ENCODE measurements at places on chromosomes 7 and 10.

DNA sequence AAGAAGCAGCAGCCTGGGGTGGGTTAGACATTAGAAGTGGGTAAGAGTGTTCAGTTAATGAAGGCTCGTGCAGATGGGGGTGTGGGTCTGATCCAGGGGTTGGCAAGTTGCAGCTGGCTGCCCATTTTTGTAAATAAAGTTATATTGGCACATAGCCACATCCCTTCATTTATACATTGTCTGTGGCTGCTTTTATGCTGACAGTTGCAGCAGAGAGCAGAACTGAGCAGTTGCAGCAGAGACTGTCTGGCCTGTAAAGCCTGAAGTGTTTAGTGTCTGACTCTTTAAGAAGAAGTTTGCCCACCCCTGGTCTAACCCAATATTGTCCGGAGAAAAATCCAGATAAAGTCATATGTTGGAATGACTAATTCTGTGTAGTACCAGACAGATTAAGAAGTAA lies 38.1 kb downstream of the GLRX3 start:
- DNase-seq, result no peak

DNA sequence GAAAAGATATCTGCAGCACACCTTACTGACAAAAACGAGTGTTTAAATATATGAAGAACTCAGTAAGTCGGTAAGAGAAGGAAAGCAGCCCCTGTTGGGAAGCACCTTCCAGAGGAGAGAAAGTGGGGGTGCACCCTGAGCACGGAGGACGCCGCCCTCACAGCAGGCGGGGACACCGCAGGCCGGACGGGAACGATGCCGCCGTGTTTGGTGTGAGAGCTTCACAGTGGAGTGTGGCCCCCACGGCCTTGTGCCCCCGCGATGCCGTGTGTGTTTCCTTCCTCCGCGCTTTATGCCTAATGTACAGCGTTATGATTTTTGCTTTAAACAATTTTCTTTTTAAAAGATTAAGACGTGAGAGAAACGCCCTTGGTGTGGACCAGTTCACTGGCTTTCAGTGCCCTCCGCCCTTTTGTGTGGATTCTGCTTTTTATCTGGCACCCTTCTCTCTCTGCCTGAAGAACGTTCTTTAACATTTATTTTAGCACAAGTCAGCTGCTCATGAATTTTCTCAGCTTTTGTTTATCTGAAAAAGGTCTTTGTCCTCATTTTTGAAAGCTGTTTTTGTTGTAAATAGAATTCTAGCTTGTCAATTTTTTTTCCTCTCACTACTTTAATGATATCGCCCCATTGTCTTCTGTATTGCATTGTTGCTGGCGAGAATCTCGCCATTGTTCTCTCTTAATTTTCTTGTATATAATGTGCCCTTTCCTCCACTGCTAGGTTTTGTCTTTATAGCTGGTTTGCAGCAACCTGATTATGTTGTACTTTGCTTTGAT lies 110.7 kb downstream of the INPP5A start:
- DNase-seq, result no peak

DNA sequence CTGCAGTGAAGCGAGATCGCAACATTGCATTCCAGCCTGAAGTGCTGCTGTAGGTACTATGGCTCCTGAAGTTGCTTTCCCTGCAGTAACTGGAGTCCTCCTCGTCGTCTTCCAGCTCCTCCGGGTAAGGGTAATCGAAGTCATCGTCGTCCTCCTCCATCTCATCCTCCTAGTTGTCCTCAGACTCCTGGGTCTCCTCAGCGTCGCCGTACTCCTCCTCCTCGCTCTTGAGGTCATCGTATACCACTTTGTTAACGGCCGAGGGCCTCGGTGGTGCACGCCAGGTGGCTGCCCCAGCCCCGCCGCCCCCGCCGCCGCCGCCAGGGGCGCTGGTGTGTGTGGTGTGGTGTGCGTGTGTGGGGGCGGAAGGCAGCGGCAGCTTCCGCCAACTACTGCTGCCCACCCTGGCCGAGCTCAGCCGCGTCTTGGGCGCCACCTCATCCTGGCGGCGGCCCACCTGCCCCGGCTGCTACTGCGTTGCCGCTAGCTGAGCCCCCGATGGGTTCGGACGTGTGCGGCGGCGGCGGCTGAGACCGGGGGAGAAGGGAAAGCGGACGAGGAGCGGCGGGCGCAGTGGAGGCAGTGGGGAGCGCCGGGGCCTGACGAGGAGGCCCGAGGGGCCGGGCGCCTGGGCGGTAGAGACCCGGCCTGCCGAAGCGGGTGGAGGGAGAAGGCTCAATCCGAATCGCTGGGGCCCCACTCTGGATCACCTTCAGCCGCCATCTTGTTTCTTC lies 11.8 kb upstream of the ACBD5 start:
- no peak for DNase-seq

DNA sequence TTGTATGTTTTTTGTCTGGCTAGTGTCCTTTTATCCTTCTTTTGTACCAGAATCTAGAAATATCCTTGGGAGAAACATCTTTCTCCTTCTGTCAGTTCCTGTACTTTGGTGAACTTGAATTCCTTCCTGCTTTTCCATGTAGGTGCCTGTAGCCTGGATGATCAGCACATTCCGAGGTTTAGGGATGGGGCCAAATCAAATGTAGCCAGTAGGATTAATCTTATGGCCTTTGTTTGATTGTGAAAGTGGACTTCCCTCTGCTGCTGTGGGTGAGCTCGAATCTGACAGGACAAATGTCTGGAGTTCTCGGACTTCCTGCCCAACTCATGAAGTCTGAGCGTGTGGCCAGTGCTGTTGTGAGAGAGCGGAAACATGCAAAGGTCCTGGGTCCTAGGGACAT lies 33.2 kb upstream of the NAMPT start:
- DNase-seq, result no peak

GRCh38 chr10:78283069-78283682 lies 249.5 kb downstream of the RPS24 start:
- DNase-seq, result no peak

GRCh38 chr10:58954178-58954577 lies 222.3 kb upstream of the PHYHIPL start:
- DNase-seq, result no peak

DNA sequence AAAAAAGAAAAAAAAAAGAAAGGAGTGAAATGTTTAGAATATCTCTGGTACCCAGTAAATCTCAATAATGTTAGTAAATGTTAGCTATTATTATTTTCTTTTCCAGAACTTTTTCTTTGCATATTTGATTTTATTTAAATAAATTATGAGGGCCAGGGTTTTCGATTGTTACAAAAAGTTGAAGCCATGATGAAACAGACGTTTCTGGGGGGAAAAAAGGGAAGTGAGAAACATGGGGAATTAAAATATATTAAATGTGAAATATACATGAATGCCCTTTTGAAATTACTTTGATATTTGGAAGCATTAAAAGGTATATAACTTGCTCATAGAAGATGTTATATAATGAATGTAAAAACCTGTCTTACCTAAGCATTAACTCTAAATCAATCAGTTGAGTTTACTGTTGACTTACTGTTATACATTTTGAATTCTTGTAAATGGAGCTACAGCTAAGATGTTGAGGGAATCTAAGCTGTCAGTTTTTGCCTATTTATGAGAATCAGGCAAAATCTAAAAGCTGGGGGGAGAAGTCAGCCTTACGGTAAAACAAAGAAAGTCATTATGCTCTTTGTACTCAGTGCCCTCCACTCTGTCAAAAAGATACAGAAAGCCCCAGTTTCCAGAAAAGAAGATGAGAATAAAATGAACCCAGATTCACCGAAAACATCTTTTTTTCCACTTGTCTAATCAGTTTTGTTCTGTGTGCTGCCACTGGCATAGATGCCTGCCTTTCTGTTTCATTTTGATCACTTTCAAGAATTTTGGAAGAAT lies 30.0 kb upstream of the KDM7A start:
- DNase-seq, result no peak

GRCh38 chr10:11357439-11357838 lies 254.0 kb downstream of the USP6NL start:
- no peak for DNase-seq

GRCh38 chr7:151468217-151469018 lies 28.5 kb upstream of the CRYGN start:
- no peak for DNase-seq

DNA sequence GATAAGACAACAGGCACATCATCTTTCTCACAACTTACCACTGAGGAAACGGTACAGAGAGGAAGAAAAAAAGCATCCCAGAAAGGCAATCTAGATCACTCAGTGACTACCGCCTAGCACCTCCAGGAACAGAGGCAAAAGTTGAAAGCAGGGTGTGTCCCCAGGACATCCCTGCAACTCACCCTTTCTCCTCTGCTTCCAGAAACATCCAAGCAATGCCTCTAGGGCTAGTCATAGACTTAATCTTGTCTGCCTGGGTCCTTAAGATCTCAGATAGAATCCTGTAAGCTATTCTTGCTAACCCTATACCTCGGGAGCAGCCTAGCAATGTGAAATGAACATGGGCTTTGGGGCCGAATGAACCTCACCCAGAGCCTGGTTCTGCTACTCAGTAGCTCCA lies 18.8 kb upstream of the PDCD4 start:
- DNase-seq, result no peak

GRCh38 chr7:121503039-121503438 lies 106.9 kb upstream of the FAM3C start:
- DNase-seq, result no peak

DNA sequence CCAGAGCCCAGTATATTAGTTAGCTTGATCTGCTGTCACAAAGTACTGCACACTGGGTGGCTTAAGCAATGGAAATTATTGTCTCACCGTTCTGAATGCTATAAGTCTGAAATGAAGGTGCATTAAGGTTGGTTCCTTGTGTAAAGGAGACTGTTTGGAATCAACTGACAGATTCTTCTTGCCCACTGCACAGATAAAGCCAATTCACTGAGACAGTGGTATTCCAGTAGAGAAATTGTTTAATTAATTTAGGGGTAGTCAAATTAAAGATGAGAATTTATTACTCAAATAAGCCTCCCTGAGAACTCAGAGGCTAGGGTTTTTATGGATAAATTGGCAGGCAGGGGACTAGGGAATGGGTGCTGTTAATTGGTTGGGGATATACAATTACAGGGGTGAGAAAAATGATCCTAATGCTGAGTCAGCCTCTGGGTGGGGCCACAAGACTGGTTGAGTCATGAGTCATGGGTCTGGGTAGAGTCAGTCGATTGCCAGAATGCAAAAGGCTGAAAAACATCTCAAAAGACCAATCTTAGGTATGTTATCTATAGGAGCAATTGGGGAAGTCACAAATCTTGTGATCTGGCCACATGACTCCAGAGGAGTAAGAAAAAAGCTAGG lies 23.5 kb upstream of the SAMD9L start:
- DNase-seq, result no peak

GRCh38 chr10:110792476-110793125 lies 79.1 kb upstream of the PDCD4 start:
- DNase-seq, result no peak

GRCh38 chr7:2633538-2634266 lies 1.9 kb downstream of the TTYH3 start:
- no peak for DNase-seq

DNA sequence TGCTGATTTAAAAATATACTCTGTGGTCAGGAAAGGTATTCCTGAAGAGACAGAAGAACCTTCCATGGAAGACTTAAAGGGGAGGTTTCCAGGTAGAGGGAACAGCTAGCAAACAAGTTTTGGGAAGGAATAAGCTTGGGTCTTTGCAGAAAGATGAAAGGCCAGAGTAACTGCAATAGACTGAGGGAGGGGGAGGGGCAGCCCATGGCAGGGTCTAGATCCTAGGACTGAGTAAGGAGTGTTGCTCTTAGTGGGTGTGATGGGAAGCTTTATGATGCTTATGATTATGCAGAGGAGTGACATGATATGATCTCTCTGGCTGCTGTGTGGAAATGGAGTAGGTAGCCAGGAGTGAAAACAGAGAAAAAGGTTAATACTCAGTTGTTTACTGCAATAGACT lies 90.0 kb upstream of the FEZF1 start:
- DNase-seq, result no peak

DNA sequence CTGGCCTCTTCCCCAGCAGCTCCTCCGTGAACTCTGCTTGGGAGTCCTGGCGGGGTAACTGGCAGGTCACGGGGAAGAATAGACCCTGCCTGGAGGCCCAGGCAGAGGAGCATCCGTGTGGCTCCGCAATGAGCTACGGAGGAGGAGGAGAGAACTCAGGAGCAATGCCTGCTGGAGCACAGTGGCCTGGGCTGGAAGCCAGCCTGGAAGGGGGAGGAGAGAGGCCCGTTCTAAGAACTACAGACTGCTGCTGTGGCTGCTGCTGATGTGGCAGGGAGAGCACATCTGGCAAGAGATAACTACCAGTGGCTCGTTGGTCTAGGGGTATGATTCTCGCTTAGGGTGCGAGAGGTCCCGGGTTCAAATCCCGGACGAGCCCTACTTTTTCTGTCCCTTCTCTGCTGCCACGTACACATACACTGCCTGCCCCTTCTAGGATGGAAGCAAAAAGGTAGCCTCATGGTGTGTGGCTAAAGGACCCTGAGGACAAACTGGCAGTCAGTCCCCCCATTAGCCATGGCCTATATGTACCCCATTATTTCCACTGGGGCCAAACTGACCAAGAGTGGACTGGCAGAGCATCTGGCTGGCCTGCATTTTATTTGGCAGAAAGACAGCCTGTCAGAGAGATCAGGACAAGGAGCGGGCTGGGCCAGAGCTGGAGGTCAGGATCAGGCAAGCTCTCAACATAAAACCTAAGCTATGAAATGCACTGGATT lies 7.7 kb upstream of the OPN1SW start:
- no peak for DNase-seq

- DNase-seq, result no peak
These were observed 32.5 kb downstream of the CBX3 start for GRCh38 chr7:26233902-26234511.

DNA sequence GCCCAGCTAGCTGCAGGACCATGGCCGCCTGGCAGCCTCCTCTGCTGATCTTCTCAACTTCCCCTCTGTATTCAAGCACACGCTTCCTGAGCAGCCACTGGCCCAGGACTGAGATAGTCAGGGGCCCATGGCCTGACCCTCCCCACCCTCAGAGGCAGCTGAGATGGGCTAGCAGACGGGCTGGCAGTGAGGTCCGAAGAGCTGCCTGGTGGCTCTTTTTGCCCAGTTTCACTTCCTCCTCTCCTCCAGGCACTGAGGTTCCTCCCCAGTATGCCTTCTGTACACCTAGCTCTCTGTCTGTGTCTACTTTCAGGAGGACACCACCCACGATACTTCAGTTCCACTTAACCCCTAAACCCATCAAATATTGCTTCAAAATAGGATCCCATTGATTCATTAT lies 395.6 kb downstream of the TNS3 start:
- no peak for DNase-seq
